Astrocyte (in vitro differentiated cells and primary cell): ENCODE measurements at places on chromosomes 3 and 15. TPM values are rescaled to one million over a fixed set of nuclear protein-coding genes. Genes with fewer than 3 reads are reported as not detected.

The ZBED2 gene
- 0.36 and 1.0 TPM in 2 replicates for total RNA-seq

The QTRT2 gene
- total RNA-seq, result 17.2 and 22.7 TPM in 2 replicates

The BCHE gene
- total RNA-seq, result 9.2 and 10.6 TPM in 2 replicates

The SIN3A gene
- total RNA-seq, result 49.9 and 54.0 TPM in 2 replicates

The CCR5 gene
- total RNA-seq, result not detected in 2 replicates

The GOLGA6C gene
- not detected in 2 replicates for total RNA-seq

The CHL1 gene
- total RNA-seq, result not detected in 2 replicates

GRCh38 chr3:27049792-27050191 is 319.4 kb downstream of the NEK10 start:
- H3K27me3 ChIP-seq, result no peaks in the 10 kb centered on the region
- H3K36me3 ChIP-seq, result no peaks in the 10 kb centered on the region
- no peak overlapping the region for H3K4me3 ChIP-seq
- no peak overlapping the region for H3K27ac ChIP-seq

DNA sequence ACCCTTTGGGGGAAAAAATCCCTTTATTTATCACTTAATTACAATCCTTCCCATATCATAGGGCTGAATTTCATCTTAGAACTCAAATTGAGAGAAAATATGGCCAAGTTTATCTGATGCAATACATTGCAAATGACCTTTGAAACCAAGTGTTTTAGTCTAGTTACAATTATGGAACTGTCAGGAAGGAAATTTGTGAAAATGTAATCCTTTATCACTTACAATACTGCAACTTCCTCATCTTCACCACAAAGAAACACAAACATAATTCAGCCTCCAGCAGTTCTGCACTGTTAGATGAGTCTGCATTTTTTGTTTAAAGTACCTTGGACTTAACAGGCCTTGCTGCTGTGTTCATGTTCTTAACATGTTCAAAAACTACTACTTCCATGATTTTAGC is 4.6 kb downstream of the CCPG1 start:
- H3K36me3 ChIP-seq, result no peaks in the 10 kb centered on the region
- no peak overlapping the region for H3K27ac ChIP-seq
- H3K4me1 ChIP-seq, result peaks cover 5% of the 10 kb centered on the region

DNA sequence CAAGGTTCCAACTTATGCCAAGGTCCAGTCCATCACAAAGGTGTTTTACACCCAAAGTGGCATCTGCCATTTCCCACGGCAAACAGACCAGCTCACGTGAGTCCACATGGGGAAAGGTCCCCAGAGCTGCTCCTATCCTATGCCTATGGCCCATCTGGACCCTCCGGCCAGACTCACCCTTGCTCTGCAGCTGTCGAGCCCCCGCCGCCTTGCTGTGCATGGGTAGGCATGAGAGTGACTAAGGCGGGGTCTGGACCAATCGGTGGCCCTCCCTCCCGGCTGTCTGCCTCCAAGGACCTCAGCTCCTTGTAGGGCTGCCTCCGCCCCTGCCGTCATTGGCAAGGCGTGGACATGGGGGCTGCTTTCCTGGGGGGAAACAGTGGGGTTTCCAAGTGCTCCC is 26.9 kb downstream of the DNASE1L3 start:
- no peak overlapping the region for H3K27ac ChIP-seq
- H3K4me1 ChIP-seq, result no peaks in the 10 kb centered on the region
- no peak for DNase-seq
- H3K4me3 ChIP-seq, result no peak overlapping the region

DNA sequence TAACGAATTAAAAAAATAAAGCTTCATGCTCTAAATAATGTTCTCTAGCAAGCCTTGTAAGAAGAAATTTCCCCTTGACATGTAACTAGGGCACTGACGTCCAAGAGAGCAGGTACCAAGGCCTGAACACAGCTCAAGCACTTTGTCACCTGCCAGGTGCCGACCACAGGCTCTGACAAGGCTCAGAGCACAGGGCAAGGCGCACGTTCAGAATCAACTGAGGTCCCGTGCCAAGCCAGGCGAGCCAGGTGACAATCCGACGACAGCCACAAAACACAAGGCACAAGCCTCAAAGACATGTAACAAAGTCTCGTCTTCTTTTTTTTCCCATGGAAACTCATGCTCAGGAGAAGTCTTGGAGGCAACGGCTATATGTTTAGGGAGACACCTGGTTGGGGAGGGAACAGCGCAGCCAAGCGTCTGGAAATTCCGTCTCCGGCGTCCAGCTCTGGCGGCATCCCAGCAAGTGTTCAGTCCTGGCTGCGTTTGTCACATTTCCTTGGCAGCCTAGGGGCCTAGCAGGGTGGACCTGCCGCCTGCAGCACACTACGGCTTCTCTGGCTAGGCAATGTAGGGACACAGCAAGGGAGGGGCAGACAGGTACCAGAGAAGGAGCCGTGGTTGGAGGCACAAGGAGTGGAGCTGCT is 76.7 kb downstream of the ADAMTS17 start:
- H3K27me3 ChIP-seq, result no peaks in the 10 kb centered on the region
- DNase-seq, result no peak
- H3K36me3 ChIP-seq, result no peaks in the 10 kb centered on the region
- H3K4me1 ChIP-seq, result no peaks in the 10 kb centered on the region
- no peak overlapping the region for H3K27ac ChIP-seq

- DNase-seq, result no peak
- no peaks in the 10 kb centered on the region for H3K36me3 ChIP-seq
- H3K27ac ChIP-seq, result no peak overlapping the region
- H3K4me1 ChIP-seq, result peaks cover 4% of the 10 kb centered on the region
- H3K4me3 ChIP-seq, result no peak overlapping the region
Observed at GRCh38 chr15:67788986-67789385, 36.3 kb upstream of the SKOR1 start.

DNA sequence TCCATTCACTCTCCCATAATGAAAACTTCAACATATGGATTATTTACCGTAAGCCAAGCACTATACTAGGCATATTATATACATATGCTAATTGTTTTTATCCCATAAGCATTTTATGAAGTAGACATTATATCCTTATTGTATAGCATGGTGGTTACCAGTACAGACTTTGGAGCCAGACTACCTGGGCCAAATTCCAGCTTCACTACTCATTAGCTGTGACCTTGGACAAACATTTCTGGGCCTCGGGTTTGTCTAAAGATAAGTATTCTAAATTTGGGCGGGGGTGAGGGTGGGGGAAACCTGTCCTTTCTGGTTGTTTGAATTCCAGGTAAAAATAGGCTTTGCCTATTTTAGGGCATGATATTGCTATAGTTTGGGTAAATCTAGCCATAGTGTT is 66.5 kb upstream of the P2RY1 start:
- H3K27ac ChIP-seq, result no peak overlapping the region
- H3K36me3 ChIP-seq, result no peaks in the 10 kb centered on the region
- H3K4me1 ChIP-seq, result no peaks in the 10 kb centered on the region
- H3K4me3 ChIP-seq, result no peak overlapping the region
- no peak for DNase-seq
- H3K27me3 ChIP-seq, result no peaks in the 10 kb centered on the region

GRCh38 chr3:79846148-79846933 is 78.5 kb upstream of the ROBO1 start:
- DNase-seq, result no peak
- no peaks in the 10 kb centered on the region for H3K27me3 ChIP-seq
- peaks cover 3% of the 10 kb centered on the region for H3K4me1 ChIP-seq
- H3K27ac ChIP-seq, result no peak overlapping the region

- H3K36me3 ChIP-seq, result no peaks in the 10 kb centered on the region
- no peak overlapping the region for H3K4me3 ChIP-seq
- peaks cover 15% of the 10 kb centered on the region for H3K4me1 ChIP-seq
- peak; percentile 50 for DNase-seq
- H3K27ac ChIP-seq, result no peak overlapping the region
- no peaks in the 10 kb centered on the region for H3K27me3 ChIP-seq
Observed at GRCh38 chr3:45907769-45908705, 21.7 kb downstream of the CCR9 start.

- no peaks in the 10 kb centered on the region for H3K27me3 ChIP-seq
- no peaks in the 10 kb centered on the region for H3K36me3 ChIP-seq
- H3K4me1 ChIP-seq, result no peaks in the 10 kb centered on the region
- no peak for DNase-seq
- H3K27ac ChIP-seq, result no peak overlapping the region
- H3K4me3 ChIP-seq, result no peak overlapping the region
Observed at GRCh38 chr15:100353449-100353848, 11.7 kb upstream of the ADAMTS17 start.

- H3K4me1 ChIP-seq, result no peaks in the 10 kb centered on the region
- no peak overlapping the region for H3K4me3 ChIP-seq
- H3K27me3 ChIP-seq, result peaks cover 57% of the 10 kb centered on the region
- no peak for DNase-seq
- H3K36me3 ChIP-seq, result no peaks in the 10 kb centered on the region
- no peak overlapping the region for H3K27ac ChIP-seq
Observed at GRCh38 chr15:51092480-51093040, 2.1 kb downstream of the TNFAIP8L3 start.

DNA sequence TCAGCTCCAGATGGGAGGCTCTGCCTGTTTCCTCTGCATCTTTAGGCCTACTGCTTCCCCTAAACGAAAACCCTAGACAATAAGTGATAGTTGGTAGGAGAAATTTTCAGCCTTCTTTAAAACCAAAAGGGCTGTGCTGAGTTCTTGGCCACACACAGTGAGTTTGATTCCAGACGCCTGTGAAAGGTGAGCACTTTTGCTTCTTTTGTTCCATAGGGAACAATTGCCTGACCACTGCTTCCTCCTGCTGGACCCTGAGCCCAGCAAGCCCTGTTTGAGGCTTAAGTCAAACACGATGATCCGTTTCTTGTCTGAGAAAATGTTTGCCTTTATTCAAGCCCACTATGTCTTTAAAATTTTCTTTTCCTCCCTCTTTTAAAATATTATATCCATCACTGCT is 493.9 kb downstream of the ZIC1 start:
- H3K4me3 ChIP-seq, result no peak overlapping the region
- H3K4me1 ChIP-seq, result peaks cover 3% of the 10 kb centered on the region
- no peaks in the 10 kb centered on the region for H3K36me3 ChIP-seq
- no peaks in the 10 kb centered on the region for H3K27me3 ChIP-seq
- no peak overlapping the region for H3K27ac ChIP-seq
